ENCODE measurements at places on chromosomes 5 and 9.

- DNase-seq, result no peak
These were observed 75.7 kb upstream of the FBN2 start for GRCh38 chr5:128613766-128614165.

DNA sequence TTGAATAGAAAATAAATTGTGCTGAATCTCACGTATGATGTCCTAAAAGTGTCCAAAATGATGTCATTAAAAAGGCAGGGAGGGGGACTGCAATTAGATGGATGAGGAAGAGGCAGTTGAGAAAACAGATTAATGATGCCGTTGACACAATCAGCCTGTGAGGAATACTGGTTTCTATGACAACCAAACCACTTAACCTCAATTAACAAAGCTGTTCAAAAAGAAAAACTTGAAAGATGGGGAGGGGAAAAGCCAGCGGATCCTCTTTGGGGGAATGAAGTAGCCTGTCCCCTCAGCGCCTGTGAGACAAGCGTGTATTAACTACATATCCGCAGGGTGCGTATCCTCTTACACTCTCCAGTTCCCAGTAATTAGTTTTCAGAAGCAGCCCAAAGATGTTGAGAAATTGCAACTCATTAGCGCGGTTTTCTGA is 160.7 kb downstream of the TTC39B start:
- no peak for DNase-seq

- no peak for DNase-seq
These were observed 371.2 kb downstream of the CDH18 start for GRCh38 chr5:19616701-19617215.

DNA sequence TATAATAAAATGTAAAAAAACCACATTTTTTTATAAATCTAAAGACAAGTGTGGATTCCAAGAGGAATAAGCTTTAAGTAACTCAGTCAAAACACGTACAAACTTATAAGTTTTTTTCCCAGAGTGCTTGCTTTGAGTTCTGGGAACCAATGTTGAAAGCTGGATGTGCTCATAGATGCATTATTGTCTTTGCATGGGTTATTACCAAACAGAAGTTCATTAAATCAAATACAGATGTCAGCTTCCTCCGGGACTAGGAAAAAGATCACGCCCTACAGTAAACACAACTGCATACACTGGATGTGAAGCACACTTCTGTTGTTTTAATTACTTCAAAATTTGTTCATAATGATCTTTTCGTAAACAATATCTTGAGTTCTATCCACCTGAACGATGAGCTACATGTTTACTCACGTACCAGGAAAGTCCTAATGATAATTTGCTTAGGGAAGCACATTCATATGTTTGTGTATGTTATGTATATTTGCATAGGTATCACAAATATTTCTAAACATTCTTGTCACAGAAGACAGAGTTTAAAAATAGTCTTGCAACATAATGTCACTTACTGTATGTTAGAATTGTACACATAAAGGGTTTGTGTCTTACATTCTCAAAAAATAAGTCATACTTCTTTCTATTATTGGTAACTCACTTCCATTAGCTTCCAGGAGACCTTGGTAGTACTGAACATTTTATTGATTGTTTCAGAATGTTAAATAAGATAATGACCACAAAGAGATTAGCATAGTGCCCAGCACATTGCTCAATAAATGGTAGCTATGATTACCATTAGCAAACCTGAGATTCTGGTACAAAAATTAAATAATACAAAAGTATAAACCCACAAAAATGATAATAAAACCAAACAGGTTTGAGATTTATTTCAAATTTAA is 427.4 kb downstream of the CETN3 start:
- DNase-seq, result no peak

DNA sequence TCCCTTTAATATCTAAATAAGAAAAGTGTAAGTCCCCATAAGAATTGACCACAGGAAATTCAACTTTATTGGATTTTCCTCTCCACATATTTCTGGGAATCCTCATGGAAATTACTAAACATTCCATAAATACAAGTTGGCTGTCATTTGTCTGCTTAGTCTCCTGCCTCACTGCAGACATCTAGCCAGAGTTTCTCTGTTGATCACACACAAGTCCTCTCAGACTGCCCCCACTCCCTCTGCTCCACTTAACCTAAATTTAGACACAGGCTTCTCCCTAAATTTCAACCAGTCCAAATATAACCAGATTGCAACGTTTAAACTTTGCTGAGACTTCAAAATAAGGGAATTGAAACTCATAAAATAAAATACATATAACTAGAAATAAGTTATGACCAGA is 982.1 kb downstream of the DTWD2 start:
- DNase-seq, result no peak

GRCh38 chr5:77843570-77844372 is 67.6 kb upstream of the TBCA start:
- DNase-seq, result no peak

- no peak for DNase-seq
These were observed 97.3 kb downstream of the USP20 start for GRCh38 chr9:129932303-129933151.

DNA sequence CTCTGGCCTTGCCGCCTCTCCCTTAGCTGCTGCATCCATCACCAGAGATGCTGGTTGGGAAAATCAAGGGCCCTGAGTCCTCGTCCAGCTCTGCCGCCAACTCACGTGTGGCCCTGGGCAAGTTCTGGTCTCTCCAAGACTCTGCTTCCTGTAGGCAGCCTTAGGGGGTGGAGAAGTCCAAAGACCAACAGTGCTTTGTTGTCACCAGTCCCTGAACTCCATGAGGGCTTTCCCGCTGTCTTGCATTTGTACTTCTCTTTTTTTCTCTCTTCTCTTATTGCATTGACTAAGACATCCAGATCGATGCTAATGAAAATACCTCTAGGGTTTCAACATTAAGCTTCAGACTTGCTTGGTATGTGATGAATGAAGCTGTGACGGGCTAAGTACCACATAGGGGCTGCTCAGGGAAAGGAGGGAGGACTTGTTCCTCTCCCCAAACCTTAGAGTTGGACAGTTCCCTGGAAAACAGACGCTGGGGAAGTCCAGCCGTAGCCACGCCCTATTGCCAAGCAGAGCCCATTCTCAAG is 63.7 kb upstream of the STXBP1 start:
- no peak for DNase-seq

GRCh38 chr5:146584750-146585149 is 68.8 kb upstream of the GPR151 start:
- no peak for DNase-seq

GRCh38 chr5:73446631-73447529 is 1.7 kb downstream of the FOXD1 start:
- no peak for DNase-seq

DNA sequence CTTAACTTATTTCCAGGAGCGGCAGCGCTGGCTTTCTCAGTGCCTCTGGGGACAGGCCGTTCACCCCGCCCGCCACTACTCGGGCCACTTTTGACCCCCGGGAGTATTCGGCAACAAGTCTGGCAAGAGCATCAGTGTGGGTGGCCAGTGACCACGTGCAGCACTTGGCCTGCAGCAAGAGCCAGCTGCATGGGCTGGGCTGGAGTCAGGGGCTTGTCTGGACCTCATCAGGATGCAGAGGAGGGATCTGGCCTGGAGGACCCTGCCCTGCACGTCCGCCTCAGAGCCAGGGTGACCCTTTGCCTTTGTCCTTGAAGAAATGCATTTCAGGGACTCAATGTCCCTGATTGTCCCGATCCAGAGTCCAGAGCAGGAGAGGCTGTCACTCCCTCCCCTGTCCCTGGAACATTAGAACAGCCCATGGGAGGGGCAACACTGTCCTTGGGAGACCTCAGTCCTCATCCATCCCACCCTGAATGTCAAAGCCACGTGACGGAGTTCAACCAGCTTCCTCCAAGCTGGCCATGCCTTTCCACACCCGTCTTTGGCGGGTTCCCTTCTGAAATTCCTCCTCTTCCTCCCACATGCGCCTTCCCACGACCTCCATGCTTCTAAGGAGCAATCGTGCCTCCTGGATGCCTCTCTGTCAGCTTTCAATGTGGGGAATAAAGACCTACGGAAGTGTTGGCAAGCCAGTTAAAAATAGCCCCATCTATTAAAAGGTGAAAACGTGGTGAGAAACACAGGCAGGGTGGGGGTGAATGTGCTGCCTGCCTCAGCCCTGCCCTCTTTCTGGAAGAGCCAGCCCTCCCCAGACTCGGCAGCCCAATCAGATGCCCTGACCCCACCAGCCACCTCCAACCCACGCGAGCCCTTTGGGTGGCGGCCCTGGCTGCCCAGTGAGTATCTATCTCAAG is 99.0 kb downstream of the OLFM1 start:
- no peak for DNase-seq

- no peak for DNase-seq
These were observed 59.7 kb downstream of the ABCA1 start for GRCh38 chr9:104868303-104868686.

- no peak for DNase-seq
These were observed 106.3 kb upstream of the NR3C1 start for GRCh38 chr5:143509758-143510221.

Measured in BJ (cell line).